ENCODE measurements at places on chromosomes 5 and 9.
A peak's percentile ranks its signal among the peaks of the same experiment; 100 is the strongest.

GRCh38 chr5:54088081-54088480, 222.3 kb downstream of the ARL15 start:
- DNase-seq: no peak

DNA sequence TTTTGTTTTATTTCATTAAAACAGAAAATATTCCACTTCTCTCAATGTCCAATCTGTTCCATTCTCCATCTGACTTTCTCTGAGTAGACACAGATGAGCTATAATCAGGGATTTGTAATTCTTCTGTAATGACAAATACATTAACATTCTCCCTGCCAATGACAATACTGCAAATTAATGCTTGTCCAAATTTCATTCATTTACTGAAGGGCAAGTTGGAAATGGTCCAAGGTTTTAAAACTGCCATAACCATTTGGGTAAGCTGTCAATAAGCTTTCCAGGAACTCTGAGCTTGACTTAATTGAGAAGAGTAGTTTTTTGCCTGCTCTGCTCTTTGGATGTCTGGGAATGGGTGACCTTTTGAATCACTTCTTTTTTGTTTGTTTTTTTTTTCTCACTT, 253.5 kb downstream of the DMRTA1 start:
- DNase-seq: no peak

DNA sequence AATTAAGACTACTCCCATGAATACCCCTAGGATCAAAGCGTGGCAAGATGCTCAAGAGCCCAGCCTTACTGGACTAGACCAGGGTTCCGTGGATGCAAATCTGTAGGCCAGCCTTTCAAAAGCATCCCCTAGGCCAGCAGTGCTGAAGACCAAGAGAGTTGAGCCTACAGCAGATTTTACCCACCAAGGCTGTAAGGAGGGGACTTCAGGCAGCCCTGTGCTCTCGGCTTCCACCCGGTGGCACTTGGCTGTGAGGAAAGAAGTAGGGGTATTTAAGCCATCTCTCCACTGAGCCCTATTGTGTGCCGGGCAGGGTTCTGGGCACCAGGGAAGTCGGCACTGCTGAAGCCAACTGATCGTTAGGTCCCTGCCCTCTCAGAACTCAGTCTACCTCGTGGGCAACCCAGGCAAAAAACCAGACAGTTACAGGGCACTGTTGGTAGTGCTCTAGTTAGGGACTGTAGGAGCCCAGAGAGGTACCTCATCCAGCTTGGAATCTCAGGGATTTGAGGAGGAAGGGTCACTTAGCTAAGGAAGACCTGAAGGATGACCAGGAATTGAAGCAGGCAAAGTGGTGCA, 25.5 kb downstream of the TCF7 start:
- DNase-seq: no peak

GRCh38 chr5:37111426-37112382, 137.5 kb downstream of the CPLANE1 start:
- peak; percentile 6 for DNase-seq

DNA sequence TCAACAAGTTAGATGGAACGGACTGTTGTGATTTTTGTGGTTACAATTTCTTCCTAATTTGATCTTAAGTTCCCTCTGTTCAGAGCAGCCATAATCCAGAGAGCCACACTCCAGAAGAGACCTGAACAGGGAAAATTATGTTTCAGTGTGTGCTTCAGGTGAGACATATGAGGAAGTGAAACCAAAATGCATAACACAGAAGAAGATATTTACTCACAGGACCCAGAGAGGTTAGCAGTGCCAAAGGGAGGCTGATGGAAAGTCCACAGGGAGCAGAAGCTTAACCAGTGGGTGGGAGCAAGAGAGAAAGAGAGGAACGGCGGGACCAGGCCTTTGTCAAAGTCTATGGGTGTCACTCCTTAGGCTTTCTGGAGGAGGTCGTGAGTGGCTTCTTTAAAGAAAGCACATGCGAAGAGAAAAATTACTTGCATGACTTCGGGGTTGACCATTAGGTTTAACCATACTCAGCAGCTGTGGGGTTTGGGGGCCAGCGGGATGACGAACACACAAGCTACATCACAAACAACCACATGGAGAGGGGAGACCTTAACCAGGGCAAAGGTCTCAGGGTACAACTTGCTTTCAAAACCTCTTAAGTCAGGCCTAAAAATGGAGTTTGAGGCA, 141.4 kb downstream of the MED10 start:
- no peak for DNase-seq

- no peak for DNase-seq
Observed at GRCh38 chr9:130246126-130246525, 19.4 kb upstream of the HMCN2 start.

- no peak for DNase-seq
Observed at GRCh38 chr5:9604416-9604815, 25.7 kb downstream of the TAS2R1 start.

DNA sequence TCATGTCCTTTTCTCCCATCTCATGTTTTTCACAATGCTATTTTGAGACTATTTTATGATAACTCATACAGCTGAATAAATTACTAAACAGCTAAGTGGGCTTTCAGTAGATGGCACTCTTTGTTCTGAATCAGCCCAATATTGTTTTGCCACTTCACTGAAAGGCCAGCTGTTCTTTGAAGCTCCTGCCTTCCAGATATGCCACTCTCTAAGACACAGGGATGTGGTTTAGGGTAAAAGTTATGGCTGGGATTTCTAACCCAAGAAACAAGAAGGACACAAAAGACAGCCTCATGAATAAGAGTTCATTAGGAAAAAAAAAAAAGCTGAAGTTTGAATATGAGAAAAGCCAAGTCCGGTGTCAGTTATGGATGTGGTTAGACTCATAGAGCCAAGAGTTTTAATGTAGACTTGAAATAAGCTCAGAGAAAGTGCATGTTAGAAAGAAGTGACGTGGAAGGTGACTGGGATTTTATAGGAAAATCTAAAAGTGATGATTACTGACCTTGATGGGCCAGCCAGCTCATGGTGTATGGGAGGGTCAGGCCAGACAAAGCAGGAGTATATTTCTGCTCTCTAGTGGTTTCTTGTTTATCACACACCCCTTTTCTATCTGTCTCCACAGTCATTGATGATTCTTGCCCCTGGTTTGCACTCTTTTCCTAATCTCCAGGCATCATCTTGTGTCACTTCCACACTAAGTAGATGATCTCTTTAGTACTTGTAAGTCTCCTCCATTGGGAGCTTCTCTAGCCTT, 488.5 kb downstream of the NR2F1-AS1 start:
- DNase-seq: peak; percentile 17

GRCh38 chr5:138402640-138403039, 36.2 kb upstream of the REEP2 start:
- no peak for DNase-seq

GRCh38 chr9:85262333-85262732, 479.4 kb downstream of the AGTPBP1 start:
- DNase-seq: no peak

DNA sequence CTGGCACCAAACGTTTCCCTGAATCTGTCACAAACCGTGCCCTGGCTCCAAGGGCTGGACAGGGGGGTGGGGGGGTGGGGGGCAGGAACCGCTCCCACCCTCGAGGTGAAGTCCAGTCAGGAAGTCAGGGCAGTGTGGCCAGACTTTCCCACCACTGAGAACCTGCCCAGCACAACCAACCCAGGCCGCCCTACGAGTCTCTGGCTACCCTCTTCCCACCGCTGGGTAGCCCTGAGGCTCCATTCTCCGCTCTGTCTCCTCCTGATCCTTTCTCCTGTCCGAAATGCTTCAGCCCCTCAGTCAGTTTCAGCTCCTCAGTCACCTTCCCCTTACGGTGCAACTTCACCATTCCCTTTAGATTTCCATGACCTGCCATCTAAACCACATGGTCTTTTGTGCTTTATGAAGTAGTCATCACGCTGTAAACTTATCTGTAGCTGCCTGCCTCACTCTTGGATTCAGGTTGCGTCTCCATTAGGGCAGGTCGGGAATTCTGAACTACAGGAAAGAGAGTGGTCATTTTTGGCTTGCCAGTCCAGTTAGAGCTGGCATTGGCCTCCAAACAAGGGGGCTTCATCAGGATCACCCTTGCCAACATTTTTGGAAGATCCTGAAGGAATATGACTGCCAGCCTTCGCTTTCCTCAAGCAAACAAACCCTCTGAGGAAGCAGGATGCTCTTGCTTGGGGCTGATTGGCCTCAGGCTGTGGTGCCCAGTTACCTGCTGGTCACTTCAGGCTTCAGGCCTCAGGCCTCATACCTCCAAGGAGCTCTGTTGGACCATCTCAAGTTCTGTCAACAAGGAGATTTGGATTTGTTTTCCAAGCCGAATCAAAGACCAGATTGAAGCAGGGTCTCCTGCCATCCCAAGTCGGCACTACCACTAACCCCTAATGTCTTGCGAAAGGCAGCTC, 794 bp upstream of the DCAF12 start:
- no peak for DNase-seq

GRCh38 chr5:39186722-39187539, 32.4 kb downstream of the FYB1 start:
- DNase-seq: no peak

- DNase-seq: peak; percentile 46
Observed at GRCh38 chr9:69019808-69020207, 5.9 kb upstream of the PRKACG start.

GRCh38 chr5:168646335-168646734, 67.2 kb upstream of the PANK3 start:
- DNase-seq: no peak

- DNase-seq: no peak
Observed at GRCh38 chr5:86970361-86970760, 297.3 kb upstream of the RASA1 start.

- DNase-seq: no peak
Observed at GRCh38 chr5:129653057-129653375, 94.9 kb upstream of the MINAR2 start.

GRCh38 chr5:137055271-137055872, 443.8 kb downstream of the SPOCK1 start:
- DNase-seq: no peak

DNA sequence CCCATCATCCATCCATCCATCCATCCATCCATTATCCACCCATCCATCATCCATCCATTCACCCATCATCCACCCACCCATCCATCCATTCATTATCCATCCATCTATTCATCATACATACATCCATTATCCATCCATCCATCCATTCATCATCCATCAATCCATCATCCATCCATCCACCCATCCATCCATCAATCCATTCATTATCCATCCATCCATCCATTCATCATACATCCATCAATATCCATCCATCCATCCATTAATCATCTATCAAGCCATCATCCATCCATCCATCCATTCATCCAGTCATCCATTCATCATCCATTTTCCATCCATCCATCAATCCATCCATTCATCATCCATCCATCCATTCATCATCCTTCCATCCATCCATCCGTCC, 89.0 kb downstream of the NSG2 start:
- DNase-seq: no peak

GRCh38 chr5:65867542-65868195, 58.7 kb upstream of the ERBIN start:
- no peak for DNase-seq

DNA sequence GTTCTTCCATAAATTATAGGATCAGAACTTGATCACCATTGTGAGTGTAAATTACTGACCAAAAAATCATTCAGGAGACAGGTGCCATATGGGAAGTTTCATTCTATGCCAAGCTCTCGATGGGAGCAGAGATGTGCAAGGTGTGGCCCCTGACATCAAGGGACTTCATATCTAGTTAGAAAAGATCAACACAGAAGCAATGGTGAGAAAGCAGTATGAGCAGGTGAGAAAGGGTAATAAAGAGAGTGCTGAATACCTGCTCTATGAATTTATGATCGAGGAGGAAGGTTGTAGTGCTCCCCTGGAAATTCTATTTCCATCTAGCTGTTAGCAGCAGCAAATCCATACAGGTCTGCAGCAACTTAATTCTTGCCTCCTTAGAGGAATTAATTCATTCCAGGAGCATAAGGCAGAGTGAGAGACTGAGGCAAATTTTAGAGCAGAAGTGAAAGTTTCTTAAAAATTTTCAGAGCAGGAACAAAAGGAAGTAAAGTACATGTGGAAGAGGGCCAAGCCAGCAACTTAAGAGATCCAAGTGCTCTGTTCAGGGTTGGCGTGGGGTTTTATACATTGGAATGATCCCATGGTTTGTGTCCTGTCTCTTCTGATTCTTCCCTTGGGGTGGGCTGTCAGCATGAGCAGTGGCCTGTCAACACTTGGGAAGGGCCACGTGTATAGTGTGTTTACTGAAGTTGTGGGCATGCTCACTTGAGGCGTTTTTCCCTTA, 181.8 kb downstream of the SAXO1 start:
- no peak for DNase-seq

- no peak for DNase-seq
Observed at GRCh38 chr9:97848480-97849237, 4.4 kb upstream of the FOXE1 start.

GRCh38 chr9:90698871-90699440, 56.3 kb upstream of the DIRAS2 start:
- DNase-seq: no peak

- no peak for DNase-seq
Observed at GRCh38 chr9:89715318-89715858, 110.6 kb downstream of the GADD45G start.

DNA sequence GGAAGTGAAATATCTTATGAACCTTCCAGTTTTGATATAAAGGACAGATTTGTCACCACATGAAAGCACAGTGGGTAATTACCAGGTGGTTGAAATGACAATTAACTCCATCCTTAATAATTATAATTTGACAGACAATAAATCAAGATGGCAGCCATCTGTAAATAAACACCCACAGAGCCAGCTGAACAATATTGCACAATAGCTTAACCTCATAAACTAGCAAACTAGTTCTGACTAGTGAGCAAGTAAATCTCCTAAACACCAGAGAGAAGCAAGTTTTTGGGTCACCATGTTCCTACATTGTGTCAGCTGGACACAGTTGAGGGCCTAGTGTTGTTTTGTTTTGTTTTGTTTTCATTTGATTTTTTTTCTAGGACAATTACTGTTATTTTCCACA, 577.4 kb downstream of the ACTL7B start:
- DNase-seq: no peak

DNA sequence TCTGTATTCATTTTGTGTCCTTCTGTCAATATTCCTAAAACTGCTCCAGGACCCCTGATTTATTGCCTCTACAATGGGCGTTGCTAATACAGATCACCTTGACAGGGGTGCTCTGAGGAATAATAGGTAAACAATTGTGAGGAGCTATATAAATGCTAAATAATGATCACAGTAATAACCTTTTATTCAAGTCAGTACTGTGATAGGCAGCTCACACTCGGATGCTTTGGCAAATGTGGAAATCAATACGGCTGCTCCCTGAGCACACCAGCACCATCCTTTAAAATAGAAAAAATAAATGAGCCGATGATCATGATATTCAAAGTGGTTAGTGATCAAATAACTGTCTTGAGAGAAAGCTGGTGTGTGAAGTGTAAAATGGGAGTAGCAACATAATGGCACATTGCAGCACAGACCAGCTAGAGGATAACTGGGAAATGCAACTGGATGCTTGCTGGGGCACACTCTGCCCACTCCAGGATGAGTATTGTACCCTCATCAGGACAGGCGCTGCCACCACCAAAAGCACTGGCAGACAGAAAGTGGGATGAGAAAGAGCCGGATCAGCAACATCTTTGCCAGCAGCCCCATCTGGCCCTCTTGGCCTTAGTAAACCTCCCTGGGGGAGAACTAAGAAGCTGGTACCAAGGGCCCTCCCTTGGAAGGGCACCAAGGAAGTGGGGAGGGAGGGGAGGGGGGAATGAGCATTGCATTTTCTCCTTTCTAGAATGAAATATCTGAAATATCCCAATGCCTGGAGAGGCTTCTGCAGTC, 69.4 kb upstream of the SPATA31D4 start:
- no peak for DNase-seq

Data from SW480 (cell line).